GDM1 (cell line): ENCODE measurements at places on chromosomes 6 and 20.

DNA sequence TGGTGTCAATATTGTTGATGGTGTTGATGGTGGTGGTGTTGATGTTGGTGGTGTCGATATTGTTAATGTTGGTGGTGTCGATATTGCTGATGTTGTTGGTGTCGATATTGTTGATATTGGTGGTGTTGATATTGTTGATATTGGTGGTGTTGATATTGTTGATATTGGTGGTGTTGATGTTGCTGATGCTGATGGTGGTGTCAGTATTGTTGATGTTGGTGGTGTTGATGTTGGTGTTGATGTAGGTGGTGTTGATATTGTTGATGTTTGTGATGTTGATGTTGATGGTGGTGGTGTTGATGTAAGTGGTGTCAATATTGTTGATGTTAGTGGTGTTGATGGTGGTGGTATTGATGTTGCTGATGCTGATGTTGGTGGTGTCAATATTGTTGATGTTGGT is 240.0 kb downstream of the CDH4 start:
- DNase-seq, result no peak

DNA sequence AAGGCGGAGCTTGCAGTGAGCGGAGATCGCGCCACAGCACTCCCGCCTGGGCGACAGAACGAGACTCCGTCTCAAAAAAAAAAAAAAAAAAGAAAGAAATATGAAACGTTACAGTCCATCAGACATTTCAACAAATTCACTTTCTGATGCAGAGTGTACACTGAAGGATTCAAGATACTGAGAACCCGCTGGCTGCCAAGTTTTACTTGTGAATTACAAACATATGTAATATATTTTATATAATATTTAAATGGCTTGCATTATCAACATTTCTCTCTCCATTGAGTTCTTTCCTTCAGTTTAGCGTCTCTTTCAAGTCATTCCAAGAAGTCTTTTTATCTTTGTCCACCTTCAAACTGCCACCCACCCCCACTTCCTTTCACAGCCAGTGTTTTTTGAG is 240.9 kb upstream of the RNF217 start:
- no peak for DNase-seq

DNA sequence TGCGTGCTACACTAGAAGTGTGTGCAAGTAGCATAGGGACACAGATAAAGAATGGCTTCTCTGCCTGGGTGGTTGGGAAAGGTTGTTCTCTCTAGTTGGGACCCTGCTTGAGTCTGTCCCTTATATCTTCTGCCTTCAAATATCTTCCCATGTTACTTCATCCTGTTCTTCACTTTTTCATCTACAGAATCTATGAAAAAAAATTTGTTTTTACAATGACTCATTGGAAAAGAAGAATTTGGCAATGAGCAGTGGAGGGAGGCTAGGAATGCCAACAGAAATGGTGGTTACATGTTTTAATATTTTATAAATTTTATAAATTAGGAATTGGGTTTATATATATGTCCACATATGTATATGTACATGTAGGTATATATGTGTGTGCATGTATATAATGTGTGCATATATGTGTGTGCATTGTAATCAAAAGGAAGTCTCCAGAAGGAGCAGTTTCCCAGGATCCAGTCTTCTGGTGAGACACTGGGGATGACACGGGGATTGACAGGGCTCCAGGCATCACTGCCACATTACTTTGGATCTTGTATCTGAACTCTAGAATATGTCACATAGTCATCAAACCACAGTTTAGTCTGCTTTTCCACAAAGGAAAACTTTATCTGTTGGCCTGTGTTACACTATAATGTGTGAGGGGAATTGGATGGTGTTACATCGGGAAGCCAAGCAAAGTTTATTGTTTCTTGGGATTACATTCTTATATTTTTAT is 75.3 kb upstream of the RIPOR2 start:
- DNase-seq, result no peak

- peak; percentile 23 for DNase-seq
Measured at GRCh38 chr6:113855500-113856374, 1.4 kb upstream of the MARCKS start.

DNA sequence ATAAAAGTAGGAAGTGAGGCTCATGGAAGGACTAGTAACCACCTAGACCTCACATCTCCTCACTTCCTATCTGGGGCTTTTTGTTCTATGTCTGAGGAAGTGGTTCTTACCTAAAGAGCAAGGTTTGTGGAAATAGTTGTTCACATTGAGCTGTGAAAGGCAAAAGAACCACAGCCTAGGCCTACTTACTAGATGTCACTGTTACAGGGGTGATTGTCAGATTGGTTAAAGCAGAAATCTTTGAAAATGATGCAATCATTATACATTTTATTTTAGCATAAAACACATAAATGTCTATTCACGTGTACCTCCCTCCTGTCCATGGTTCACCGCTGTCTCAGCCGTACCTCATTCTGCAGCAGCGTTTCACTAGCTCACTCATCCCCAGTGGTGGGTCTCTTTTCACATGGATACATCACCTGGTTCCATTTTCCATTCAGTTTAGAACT is 268.8 kb downstream of the TMEM242 start:
- no peak for DNase-seq

DNA sequence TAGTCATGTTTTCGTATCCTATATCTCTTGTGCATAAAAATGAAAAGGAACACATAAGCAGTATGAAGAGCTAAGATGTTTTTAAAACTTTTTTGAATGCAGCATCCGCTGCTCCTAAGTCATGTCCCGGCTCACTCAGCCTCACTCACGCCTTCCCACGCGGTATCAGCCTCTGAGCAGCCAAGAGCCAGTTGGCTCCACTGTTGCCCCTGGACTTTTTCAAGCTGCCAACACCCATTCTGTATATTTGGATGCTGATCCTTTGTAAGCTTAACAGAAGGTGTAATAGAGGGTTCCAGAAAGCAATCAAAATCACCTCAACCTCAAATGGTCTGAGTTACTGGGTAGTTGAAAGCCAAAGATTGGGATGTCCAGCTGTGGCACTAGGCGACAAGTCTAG is 139.3 kb downstream of the TTLL2 start:
- no peak for DNase-seq

- DNase-seq, result no peak
Measured at GRCh38 chr6:72102561-72102960, 216.2 kb downstream of the RIMS1 start.

DNA sequence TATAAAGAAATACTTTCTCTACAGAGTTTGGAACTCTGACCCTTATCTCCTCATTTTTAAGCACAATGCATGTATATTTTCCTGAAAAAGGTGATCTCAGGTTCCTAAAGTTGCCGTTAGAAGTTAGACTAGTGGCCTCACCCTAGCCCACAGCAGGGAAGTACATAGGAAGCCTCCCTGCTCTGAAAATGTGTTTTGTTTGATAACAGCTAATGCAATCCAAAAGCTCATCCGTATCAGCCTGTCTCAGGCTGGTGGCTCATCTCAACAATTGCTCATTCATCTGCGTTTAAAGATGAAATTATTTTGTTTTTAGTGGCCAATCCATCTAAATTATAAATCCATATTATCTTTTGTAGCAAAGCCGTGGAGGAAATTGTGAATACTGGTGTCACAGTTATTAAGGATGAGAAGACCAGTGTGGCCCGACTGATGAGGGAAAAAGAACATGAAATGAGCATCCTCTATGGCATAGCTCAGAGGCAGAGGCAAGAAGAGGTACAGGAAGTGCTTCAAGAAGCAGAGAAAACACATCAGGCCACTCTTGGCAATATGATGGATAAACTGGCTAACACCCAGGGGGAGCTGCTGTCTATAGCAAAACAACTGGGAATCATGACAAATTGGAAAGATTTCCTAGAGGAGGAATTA is 20.1 kb downstream of the C6orf163 start:
- no peak for DNase-seq

GRCh38 chr20:63002511-63002910 is 4.3 kb downstream of the BHLHE23 start:
- no peak for DNase-seq

DNA sequence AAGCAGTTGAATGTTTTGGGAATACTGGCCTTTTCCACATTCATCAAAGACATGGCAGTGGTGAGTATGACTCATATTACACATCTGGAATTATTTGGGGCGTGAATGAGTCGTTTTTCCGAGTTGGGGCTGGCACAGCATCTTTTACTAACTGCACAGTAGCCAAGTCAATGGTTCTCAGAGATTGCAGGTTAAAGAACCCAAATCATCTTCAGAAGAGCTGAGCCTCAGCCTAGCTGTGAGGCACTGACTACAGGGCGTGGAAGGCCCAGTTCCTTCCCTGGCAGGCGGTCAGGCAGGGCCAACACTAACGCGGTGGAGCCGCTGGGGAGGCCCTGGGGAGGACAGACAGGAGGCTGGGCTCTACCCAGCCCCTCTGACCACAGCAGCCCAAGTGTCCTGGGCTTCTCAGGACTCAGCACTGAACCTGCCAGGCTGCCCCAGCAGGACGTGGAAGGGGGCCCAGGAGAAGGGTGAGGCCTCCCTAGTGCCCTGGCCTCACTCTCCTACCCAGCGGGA is 20.1 kb upstream of the HELZ2 start:
- DNase-seq, result no peak

DNA sequence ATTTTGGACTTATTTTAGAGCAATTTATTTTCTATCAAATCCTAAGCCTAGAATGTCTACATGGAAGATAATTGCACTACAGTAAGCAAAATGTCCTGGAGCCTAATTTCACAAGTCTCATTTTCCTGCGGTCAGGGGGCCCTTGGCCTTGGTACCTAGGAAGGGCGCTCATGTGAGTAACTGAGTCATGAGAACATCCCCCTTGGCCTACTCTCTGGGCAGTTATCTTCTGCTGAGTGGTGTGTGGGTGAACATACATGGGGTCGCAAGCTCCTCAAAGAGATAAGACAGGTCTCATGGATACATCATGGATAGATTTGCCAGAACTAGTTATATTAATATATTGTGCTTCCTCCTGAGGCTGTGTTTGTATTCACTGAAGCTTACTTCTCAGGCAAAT is 211.2 kb upstream of the MARCKS start:
- DNase-seq, result no peak

GRCh38 chr6:118574051-118574865 is 26.2 kb downstream of the PLN start:
- no peak for DNase-seq

DNA sequence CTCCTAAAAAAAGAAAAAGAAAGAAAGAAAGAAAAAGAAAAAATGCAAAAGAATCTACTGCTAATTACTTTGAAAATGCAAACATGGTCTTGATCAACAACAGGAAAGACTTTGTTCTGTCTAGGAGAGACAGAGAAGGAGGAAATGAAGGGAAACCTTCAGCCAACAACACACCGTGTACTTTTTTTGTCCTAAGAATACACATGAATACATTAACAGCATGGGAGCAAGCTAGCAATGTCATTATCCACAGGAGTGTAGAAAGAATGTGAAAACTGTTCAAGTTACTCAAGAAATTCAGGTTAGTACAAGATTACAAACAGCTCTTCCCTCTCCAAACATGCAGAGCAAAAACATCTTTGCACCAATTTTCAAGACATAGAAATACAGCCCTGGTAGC is 326.3 kb downstream of the UBE3D start:
- no peak for DNase-seq

- no peak for DNase-seq
Measured at GRCh38 chr20:52219441-52219840, 27.9 kb upstream of the ZFP64 start.

DNA sequence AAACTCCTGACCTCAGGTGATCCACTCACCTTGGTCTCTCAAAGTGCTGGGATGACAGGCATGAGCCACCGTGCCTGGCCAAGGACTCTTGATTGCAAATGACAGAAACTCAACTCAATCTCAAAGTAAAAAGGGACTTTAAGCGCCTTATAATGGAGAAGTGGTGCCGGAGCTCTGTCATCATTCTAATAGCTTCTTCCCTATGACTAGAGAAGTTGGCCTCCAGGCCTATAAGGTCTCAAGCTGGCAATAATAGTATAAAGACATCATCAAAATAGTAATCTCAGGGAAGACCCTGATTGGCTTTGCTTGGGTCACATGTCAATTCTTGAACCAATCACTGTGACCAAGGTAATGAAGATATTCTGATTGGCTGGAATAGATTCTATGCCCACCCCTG is 8.5 kb upstream of the KIAA1755 start:
- no peak for DNase-seq

- DNase-seq, result no peak
Measured at GRCh38 chr6:29424575-29424974, 9.8 kb downstream of the OR12D1 start.

DNA sequence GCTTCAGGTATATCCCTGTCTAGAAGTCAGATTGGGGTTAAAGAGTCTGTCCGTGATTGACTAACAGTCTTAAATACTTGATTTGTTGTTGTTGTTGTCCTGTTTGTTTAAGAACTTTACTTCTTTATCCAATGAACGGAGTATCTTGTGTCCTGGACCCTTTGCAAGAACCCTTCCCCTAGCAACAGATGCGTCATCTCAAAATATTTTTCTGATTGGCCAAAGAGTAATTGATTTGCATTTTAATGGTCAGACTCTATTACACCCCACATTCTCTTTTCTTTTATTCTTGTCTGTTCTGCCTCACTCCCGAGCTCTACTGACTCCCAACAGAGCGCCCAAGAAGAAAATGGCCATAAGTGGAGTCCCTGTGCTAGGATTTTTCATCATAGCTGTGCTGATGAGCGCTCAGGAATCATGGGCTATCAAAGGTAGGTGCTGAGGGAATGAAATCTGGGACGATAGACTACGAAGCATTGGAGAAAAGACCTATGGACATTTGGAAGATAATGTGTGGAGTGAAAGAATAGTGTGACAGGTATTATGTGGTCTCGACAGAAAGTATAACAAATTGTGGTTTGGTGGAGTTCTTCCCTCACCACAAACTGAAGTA is at the start of gene HLA-DRA:
Gene HLA-DRA, plus strand, starts transcription at position 286 of the 613 bp plus-strand sequence. Its CDS starts 64 bp downstream, at position 350.
- peak; percentile 76 for DNase-seq

GRCh38 chr20:47188540-47188939 is 168.0 kb downstream of the ZMYND8 start:
- no peak for DNase-seq

DNA sequence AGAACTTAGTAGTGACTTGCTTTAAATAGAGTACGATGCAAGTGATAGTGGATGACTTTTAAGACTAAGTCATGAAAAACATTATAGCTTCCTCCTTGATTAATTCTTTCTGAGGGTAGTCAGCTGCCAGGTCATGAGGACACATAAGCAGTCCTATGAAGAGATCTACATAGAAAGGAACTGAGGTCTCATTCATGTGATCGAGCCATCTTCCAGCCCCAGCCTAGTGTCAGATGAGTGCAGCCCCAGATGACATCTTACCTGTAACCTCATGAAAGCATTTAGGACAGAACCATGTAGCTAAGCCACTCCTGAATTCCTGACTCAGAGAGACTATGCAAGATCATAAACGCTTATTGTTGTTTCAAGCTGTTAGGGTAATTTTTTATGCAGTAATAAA is 67.7 kb downstream of the AK9 start:
- no peak for DNase-seq

DNA sequence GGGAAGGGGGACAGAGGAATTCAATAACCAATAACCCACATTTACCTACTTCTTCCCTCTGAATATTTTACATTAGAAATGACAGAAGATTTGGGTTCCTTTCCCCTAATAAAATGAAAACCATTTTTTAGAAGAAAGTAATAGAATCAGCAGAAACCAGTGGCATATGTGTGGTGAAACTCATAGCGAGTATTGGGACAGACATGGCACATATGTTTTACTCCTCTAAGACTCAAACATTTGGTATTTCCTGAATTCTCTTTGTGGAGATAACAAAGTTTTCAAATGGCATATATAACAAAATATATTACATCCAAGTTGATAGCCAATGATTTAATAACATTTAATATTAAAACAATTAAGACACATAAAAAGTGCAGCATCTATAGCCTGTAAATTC is 12.9 kb upstream of the BEND3 start:
- DNase-seq, result no peak
